ENCODE measurements at places on chromosomes 6 and 20.
A peak's percentile ranks its signal among the peaks of the same experiment; 100 is the strongest.

DNA sequence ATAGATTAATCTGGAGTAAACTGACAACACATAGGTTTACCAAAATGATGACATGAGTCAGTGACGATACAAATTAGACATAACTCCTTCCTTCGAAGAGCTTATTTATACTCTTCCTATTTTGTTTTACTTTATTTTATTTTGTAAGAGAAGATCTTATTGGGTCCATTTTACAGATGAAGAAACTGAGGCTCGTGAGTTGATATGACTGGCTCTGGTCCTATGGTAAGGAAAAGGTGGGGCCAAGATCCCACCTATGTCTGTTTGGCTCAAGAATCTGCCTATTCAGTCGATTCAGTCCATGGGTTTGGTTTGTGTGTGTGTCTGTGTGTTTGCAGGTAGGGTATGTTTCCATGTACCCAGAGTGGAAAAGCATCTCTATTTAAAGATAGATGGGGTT is 8.4 kb upstream of the R3HDML start:
- DNase-seq, result no peak

- DNase-seq, result no peak
These were observed 81.9 kb downstream of the SIM1 start for GRCh38 chr6:100382767-100383195.

DNA sequence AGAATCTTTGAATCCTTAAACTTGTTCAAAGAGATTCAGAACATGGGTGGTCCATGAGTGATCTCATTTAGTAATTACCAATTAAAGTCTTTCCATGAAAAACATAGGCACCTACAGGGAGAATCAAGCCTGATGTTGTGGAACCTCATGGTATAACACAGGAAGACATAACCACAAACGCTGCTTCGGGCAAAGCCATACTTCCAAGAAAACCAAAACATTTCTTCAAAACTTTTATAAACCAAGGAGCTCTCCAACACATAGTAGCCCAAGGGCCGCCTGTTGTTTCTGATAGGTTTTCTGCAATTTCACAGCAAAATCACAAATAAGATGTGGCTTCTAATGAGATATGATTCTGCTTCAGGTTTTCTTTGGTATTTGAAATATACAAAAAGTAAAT is 2.5 kb downstream of the CHD6 start:
- no peak for DNase-seq

- no peak for DNase-seq
These were observed 126.2 kb downstream of the IPCEF1 start for GRCh38 chr6:154230393-154230792.

DNA sequence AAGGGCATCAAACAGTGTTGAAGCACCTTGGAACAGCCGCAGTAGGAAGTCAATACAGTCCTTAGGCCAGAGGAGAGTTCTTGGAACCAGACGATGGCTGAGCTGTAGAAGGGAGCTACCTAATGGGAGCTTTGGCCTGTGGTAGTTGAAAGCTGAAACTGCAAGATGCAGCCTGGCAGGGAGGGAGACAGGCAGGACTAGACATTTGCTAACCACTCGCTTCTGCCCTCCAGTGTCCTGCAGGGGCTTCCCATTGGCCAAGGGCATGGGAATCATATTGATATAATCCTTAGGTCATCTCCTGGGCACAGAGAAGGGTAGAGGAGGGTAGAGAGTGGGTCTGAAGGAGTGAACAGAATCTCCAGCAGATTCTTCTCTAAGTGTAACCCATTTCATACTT is 60.4 kb downstream of the TPD52L1 start:
- DNase-seq, result no peak

DNA sequence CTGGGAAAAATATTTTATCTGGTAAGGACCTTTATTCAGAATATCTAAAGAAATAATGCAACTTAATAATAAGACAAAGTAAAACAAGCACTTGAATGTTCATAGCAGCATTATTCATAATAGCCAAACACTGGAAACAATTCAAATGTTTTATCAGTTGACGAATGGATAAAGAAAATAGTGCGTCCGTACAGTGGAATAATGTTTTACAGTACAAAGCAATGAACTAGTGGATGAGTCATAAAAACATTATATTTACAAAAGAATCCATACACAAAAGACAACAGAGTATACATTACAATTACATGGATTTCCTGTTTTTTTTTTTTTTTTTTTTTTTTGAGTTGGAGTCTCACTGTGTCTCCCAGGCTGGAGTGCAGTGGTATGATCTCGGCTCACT is 12.7 kb downstream of the SMAP1 start:
- DNase-seq, result no peak

DNA sequence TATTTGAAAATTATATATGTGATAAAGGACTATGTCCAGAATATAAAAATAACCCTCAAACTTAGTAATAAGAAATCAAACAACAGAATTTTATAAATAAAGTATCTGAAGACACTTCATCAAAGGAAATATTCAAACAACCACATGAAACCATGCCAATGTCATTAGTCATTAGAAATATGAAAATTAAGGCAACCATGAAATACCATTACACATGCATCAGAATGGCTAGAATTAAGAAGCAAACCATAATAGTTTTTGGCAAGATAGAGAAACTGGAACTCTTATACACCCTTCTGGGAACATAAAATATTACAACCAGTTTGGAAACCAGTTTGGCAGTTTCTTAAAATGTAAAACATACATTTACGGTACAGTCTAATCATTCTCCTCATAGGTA is 137.2 kb upstream of the ADGRB3 start:
- DNase-seq, result peak; percentile 82

GRCh38 chr6:106963544-106963943 is 11.0 kb downstream of the CD24 start:
- no peak for DNase-seq

- no peak for DNase-seq
These were observed 1.9 kb downstream of the STMND1 start for GRCh38 chr6:17103715-17104114.

DNA sequence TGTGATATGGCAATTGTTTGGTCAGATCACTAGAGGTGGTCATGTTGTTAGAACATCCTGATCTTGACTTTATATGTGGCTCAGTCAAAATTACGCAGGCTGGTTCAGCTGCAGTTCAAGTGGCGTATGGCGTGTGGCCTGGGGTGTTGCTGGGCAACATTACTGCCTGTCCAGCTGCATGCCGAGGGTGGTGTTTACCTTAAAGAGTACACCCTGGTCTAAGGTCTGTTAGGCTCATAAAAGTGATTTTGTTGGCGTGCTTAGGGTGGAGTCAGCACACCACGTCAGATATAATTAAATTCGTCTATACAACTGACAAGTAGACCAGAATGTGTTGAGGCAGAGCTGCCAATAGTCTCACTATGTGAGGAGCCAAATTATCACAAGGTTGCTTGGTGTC is 55.6 kb upstream of the NEDD9 start:
- no peak for DNase-seq

GRCh38 chr6:21987501-21987957 is 309.3 kb downstream of the PRL start:
- DNase-seq, result peak; percentile 91

GRCh38 chr20:43040427-43040826 is 149.3 kb downstream of the PTPRT start:
- no peak for DNase-seq

- DNase-seq, result no peak
These were observed 432 bp upstream of the KHDRBS2 start for GRCh38 chr6:62286470-62286843.

DNA sequence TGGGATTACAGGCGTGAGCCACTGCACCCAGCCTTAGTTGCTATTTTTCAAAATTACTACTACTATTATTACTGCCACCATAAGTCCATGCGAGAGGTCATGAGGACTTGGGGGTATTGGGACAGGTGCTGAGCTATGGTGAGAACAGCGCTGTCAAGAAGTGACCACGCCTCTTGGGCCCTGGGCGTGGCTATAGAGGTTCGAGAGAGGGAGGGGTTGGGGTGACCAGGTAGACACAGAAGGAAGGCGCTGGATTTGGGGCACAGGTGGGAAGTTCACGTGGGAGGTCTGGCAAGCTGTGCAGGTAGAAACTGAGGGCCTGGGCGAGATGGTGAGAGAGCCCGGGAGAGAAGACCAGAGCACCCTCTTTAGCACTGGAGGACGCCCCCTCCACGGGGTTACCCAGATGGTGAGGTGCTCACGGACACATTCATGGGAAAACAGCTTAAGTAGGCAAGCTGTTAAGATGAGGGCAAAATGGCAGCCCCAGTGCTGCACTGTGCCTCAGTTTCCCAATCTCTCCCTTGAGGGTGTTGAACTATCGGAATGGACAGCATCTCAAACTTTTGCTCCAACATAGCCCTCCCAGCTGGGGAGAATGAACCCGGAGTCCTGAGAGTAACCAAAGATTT is 61.0 kb downstream of the RAB44 start:
- no peak for DNase-seq

GRCh38 chr20:36109251-36109947 is 45.1 kb upstream of the EPB41L1 start:
- no peak for DNase-seq

- DNase-seq, result no peak
These were observed 4.5 kb downstream of the RIPOR3 start for GRCh38 chr20:50686821-50687220.

- peak; percentile 4 for DNase-seq
These were observed 79.4 kb upstream of the FRMD1 start for GRCh38 chr6:168158213-168158979.

- peak; percentile 61 for DNase-seq
These were observed 665.5 kb downstream of the BCKDHB start for GRCh38 chr6:80771941-80772340.

- no peak for DNase-seq
These were observed 20.4 kb upstream of the CTNNBL1 start for GRCh38 chr20:37673444-37673843.

GRCh38 chr6:68186870-68187269 is 448.2 kb upstream of the ADGRB3 start:
- no peak for DNase-seq

GRCh38 chr20:23232679-23233308 is 117.8 kb upstream of the NXT1 start:
- DNase-seq, result no peak

GRCh38 chr20:47289096-47289495 is 67.4 kb downstream of the ZMYND8 start:
- no peak for DNase-seq

DNA sequence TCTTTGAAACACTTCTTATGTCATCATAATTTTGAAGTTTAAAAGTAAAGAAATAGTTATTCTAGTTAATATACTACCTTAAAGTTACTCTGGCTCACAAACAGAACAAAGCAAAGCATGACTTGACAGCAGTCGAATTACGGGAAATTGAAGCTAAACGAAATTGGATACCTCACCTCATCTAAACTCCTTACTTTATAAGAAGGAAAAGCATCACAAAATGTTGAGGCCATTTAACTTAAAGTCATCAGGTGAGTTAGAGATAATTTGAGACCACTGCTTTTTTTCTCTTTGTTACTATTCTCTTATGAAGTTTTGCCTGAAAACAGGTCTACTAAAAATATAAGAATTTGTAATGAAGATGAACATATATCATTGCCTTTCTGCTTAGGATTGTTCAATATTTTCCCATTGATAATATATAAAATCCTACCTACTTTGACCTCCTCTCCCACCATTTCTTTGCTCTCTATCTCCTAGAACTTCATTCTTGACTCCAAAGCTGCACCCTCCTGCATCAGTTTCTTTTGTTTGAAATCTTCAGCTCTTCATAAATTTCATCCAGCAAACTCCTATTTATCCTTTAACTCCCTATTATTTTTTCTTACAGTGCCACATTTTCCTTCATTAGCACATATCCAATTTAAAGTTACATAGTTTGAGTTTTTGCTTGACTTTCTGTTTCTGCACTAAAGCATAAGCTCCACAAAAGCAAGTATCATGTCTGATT is 510.7 kb upstream of the ZNF337 start:
- no peak for DNase-seq

- DNase-seq, result no peak
These were observed 423 bp downstream of the PACRG start for GRCh38 chr6:162728197-162728596.

DNA sequence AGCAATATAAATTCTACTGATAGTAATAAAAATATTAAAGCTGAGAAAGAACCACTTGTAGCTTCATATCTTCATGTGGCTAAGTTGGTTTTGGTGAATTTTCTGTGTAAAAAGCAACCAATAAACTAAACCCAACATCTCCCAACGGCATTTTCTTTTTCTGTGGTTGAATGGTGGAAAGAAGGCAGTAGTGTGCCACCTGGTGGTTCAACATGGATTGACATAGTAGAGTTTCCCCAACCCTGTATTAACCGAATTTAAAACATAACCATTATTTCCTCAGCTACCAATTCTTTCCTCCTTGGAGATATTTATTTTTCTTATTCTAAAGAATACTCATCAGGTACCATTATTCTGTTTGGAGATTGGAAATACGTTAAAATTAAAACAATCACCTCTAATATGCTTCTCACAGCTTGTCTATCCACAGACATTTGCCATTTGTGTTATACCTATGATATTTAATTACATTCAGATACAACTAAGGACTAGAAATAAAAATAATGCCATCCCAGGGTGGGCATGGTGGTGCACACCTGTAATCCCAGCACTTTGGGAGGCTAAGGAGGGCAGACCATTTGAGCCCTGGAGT is 117.1 kb upstream of the EEF1E1 start:
- DNase-seq, result peak; percentile 61

- DNase-seq, result no peak
These were observed 125.8 kb downstream of the MYB start for GRCh38 chr6:135306740-135307420.

GRCh38 chr6:14865531-14866100 is 380.3 kb upstream of the JARID2 start:
- peak; percentile 59 for DNase-seq

- DNase-seq, result no peak
These were observed 96.5 kb downstream of the EYA2 start for GRCh38 chr20:46991168-46991567.

DNA sequence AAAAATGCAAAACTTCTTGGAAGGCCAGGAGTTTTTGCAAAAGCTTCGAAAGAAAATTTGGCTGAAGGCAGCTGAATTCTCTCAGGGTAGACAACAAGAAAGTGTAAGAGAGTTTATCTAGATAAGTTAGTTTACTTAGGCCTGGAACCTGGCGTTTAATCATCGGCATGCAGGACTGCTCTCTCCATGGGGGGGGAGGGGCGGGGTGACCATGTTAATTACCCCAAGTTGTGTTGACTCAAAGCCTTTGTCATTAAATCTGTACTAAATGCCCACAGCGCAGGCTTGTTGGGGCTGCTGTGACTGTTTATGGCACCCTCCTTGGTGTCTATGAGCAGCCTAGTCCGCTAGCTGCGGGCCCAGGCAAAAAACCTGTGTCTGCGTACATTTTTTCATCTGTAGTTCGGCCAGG is 20.1 kb upstream of the ZNF451 start:
- no peak for DNase-seq
